AML-193 (cell line): ENCODE measurements at places on chromosomes 2 and 18.
A peak's percentile ranks its signal among the peaks of the same experiment; 100 is the strongest.

- DNase-seq = peak; percentile 95
Observed at GRCh38 chr2:237674731-237675276, 47.4 kb downstream of the LRRFIP1 start.

- DNase-seq = no peak
Observed at GRCh38 chr2:229235131-229235914, 35.8 kb downstream of the PID1 start.

- DNase-seq = no peak
Observed at GRCh38 chr2:23544589-23545295, 159.8 kb downstream of the KLHL29 start.

- no peak for DNase-seq
Observed at GRCh38 chr2:128577141-128577930, 258.7 kb upstream of the HS6ST1 start.

DNA sequence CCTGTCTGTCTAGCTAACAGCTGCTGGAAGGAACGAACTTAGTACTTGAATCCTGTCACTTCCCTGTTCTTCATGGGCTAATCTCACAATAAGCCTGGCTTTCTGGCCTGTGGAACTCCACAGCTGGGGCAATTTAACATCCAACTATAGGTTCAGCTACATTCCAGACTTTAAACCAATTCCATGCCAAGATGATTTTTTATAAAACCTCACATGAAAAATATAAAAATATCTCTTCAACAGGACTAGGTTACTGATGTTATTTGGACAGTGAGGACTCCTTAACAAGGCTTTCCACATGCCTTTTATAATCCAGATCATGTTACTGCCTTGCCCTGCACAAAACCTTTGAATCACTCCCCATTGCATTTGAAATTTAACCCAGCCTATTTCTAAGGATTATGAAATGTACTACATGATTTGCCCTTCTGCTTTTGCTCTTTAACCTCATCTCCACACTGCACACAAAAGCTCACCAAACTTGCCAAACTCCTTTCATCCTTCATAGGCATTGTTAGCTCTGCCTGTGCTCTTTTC lies 863.2 kb upstream of the CHAC2 start:
- DNase-seq = no peak

DNA sequence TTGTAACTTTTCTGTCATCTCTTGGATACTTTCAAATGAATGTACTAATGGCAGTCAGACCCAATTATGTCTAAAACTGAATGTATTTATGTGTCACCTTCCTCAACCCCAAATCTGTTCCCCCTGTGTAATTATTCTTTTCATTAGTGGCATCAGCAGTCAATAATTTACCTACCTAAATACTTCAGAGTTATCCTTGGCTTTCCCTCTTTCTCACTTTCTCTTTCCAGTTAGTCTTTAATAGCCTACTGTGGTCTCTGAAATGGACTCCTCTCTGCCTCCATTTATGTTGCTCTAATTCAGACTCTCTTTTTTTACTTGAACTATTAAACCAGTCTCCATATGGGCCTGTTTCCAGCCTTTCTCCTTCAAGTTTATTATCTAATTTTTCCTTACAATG lies 21.0 kb downstream of the C18orf63 start:
- no peak for DNase-seq

- no peak for DNase-seq
Observed at GRCh38 chr2:9752441-9753275, 90.6 kb upstream of the TAF1B start.

- DNase-seq = no peak
Observed at GRCh38 chr2:4221845-4222244, 518.5 kb downstream of the DCDC2C start.

- DNase-seq = no peak
Observed at GRCh38 chr18:78781601-78781960, 198.0 kb upstream of the SALL3 start.

- DNase-seq = no peak
Observed at GRCh38 chr18:655445-655844, 2.0 kb upstream of the TYMS start.

GRCh38 chr2:27171351-27171848 lies 22.6 kb downstream of the TCF23 start:
- DNase-seq = no peak

DNA sequence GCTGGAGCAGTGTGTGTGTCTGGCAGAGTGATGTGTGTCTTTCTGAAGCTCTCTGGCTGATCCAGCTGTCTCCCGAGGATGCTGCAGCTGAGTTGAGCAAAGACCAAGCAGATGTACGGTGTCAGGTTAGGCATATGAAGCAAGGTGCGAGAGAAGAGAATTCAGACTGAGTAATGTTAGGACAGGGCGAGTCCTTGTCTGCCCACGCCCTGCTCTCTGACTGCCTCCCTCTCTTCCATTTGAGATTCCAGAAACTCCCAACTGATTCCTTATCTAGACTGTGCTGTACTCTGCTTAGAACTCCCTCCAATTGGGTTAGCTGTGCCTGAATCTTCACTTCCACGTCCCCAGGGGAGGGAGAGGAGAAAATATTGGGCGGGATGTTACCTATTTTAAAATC lies 25.7 kb upstream of the LPIN1 start:
- no peak for DNase-seq

DNA sequence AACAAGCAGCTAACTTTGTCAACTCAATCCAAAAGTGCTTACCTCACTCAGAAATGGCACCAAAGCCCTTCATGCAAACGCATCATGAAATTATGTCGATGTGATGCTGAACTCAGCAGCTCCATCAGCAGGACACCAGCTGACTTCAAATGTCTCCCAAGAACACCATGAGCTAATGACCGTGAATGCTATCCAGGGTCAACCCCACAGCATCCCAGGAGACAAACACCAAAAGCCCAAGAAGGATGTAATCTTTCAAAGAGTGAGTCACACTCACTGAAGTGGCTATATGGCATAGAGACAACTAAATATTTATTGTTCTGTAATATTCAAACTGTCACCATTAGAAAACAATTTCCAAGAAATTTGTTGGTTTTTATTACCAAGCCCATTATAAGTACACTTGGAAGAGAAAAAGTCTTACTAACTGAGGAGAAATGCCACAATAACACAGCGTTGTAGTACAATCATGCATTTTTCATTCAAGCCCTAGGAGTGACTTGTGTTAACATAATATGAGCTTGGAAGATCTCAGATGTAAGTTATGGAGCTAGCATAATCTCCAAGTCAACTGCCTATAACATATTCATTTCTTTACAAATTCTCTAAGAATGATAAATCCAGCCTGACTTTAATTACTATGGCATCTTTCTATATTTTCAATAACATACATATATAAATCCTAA lies 165.0 kb upstream of the CCDC68 start:
- DNase-seq = no peak

DNA sequence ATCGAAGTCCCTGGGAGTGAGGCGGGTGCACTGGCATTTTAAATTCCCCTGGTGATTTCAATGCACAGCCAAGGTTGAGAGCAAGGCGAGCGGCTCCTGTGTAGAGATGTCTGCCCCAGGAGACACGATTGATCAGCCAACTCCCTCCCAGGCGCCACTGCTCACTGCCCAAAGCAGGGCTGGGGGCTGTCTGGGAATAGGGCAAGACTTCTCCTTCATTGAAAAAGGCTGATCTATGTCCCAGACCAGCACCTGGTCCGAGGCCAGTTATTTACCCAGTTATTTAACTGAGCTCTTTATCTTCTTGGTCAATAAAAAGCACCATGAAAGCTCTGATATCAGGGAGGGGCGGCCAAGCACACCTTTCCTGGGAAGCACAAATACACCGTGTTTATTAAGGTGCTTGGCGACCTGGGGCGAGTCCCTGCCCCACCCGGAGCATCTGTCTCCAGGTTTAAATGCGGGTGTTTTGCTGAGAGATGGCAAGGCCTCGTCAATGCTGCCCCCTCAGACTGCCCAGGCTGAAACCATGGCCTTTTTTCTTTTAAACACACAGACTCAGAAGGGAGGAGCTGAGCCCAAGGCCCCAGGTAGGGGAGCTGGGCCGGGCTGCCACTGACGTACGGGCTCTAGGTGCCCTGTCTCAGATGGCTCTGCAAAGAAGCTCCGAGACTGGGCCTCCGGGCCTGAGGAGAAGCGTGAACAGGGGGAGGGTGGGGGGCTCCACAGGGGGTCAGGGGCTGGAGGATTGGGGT lies 73.9 kb upstream of the HPCAL1 start:
- DNase-seq = no peak

- peak; percentile 41 for DNase-seq
Observed at GRCh38 chr2:37615804-37616676, 55.4 kb downstream of the CDC42EP3 start.

- DNase-seq = no peak
Observed at GRCh38 chr2:188983427-188984064, 9.4 kb downstream of the COL3A1 start.

DNA sequence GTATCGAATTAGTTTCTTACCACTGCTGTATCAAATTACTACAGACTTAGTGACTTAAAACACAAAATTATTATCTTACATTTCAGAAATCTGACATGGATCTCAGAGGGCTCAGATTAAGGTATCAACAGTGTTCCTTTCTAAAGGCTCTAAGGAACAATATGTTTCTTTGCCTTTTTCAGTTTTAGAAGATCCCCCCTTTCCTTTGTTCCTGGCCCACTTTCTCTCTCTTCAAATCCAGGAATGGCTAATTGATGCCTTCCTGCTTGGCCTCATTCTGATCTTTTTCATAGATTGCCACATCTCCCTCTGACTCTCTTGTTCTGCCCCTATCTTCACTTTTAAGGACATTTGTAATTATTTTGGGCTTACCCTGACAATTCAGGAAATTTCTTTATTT lies 65.7 kb downstream of the LRP1B start:
- DNase-seq = no peak

DNA sequence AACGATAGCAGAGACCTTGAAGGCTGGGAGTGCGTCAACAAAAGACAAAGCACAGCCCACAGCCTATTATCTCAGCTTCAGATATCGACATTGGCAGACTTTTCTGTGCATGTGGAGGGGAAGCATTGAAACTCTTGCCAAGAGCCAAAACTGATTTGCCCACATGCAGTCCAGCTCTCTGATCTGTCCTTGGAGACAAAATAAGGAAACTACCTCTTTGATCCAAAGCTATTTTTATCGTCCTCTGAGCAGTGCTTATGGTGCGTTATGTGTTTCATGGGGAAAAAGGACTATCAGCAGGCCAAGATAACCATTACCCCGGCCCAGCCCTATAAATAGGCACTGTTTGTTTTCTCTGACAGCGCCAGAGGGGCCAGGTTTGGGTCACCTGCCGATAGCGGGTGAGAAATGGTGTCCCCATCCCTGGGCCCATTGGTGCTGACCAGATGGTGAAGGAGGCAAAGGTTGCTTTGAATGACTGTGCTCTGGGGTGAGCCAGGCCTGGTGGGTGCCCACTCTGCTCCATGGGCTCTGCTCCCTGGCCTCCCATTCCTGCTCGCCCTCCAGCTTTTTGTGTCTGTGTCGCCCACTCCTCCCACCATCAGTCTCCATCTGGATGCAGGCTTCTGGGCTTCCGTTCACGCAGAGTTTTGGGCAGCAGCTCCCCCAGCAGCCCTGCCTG lies 176.1 kb upstream of the HS6ST1 start:
- no peak for DNase-seq
